ENCODE measurements at places on chromosomes 4 and X. TPM values are rescaled to one million over a fixed set of nuclear protein-coding genes. Genes with fewer than 3 reads are reported as not detected.
A peak's percentile ranks its signal among the peaks of the same experiment; 100 is the strongest.

- no peaks in the 10 kb centered on the region for H3K27me3 ChIP-seq
- no peaks in the 10 kb centered on the region for H3K4me1 ChIP-seq
- DNase-seq: no peak
These were observed 91.9 kb downstream of the GPC4 start for GRCh38 chrX:133323431-133323830.

- DNase-seq: no peak
- no peak overlapping the region for H3K4me3 ChIP-seq
These were observed 30.9 kb upstream of the CCDC110 start for GRCh38 chr4:185502386-185502785.

The MAGEB18 gene
- not detected for total RNA-seq

GRCh38 chr4:101791182-101791558 lies 640 bp downstream of the BANK1 start:
- H3K27me3 ChIP-seq: no peaks in the 10 kb centered on the region
- no peak overlapping the region for H3K27ac ChIP-seq
- no peak for DNase-seq
- peak overlapping the region; percentile 43 for H3K4me3 ChIP-seq

The OPN1MW3 gene
- total RNA-seq: not detected

DNA sequence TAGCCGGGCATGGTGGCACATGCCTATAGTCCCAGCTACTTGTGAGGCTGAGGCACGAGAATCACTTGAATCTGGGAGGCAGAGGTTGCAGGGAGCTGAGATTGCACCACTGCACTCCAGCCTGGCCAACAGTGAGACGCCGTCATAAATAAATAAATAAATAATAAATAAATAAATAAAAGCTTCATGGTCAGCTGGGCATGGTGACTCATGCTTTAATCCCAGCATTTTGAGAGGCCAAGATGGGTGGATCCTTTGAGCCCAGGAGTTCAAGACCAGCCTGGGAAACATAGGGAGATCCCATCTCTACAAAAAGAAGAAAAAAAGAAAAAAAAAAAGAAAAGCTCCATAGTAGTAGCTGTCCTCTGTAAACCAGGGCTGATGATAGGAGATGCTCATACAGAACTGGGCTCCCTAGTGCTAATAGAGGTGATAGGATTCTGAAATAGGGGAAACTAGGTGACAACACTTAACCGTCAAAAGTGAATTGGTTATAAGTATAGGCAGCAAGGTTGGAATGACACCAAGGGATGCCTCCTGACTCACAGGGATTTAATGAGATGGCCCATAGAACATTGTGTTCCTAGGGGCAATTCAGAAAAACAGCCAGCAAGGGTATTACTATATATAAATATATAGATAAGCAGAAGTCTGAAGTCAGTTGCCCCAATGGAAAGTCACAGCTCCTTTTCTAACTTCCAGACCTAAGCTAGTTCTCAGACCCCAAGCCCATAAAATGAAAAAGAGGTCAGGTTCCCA lies 41.8 kb upstream of the ARHGEF6 start:
- no peaks in the 10 kb centered on the region for H3K36me3 ChIP-seq
- no peak overlapping the region for H3K4me3 ChIP-seq
- peaks cover 2% of the 10 kb centered on the region for H3K4me1 ChIP-seq
- no peak overlapping the region for H3K27ac ChIP-seq

DNA sequence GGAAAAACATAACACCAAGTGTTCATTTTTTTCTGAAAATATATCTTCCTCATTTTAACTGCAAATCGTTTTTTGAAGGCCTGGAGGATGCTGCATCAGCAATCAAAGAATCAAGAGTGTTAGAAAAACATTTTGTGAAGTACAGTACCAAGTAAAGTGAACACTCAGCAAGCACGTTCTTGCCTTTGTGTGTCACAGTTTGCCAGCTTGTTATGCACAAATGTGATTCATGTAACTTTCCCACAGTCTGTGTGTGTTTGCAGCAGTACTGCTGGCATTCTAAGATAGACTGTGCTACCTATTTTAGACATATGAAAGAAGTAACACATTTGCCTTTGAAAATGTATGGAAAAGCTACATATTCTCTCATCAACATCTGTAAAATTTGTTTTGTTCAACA lies 1617.7 kb downstream of the RPA4 start:
- no peak overlapping the region for H3K27ac ChIP-seq
- H3K27me3 ChIP-seq: no peaks in the 10 kb centered on the region
- no peaks in the 10 kb centered on the region for H3K36me3 ChIP-seq
- no peak for DNase-seq

DNA sequence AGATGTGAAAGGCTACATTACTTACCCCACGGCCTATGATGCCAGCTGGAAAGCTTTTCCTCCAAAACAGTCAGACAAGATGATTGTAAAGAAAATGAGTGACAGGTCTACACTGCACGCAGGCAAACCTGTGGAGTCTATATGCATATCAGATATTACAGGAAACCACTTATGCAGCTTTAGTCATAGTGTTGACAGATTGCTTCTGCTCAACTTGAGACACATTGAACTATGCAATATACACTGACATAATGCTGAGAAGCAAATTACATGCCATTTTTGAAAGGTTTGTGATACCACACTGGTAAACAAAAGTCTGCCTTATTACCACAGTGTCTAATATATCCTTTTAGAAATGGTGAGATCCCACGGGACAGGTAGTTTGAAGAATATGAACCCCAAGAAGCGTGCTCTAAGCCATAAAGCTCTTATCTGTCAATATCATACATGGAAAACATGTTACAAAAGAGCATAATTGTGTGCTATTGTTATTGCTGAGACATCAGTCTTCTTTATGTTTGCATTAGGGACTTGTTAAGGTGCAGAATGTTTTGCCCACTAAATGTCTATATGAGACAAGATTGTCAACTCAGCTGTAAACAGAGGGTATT lies 1835.8 kb upstream of the TENM3 start:
- H3K27me3 ChIP-seq: no peaks in the 10 kb centered on the region
- H3K4me1 ChIP-seq: no peaks in the 10 kb centered on the region
- no peak overlapping the region for H3K27ac ChIP-seq

DNA sequence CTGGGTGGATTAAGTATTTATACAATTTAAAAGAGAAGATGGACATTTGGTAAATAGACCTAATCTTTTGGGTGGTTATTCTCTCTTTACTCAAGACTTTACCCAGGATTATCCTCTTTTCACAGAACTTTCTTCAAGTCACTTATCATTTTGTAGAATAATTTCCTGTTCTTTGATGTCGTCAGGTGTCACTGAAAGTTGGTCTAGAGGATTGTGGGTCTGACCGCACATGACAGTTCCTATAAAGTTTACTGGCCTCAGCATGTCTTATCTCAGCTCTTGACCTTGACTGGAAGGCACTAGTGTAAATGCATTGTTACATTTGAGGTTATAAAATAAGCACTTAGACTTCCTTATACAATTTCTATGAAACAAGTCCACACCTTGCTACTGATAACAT lies 139.9 kb upstream of the SLC4A4 start:
- no peak overlapping the region for H3K4me3 ChIP-seq
- no peak overlapping the region for H3K27ac ChIP-seq
- no peaks in the 10 kb centered on the region for H3K4me1 ChIP-seq
- no peaks in the 10 kb centered on the region for H3K36me3 ChIP-seq
- DNase-seq: no peak
- H3K27me3 ChIP-seq: no peaks in the 10 kb centered on the region

The FAM53A gene
- 2.8 TPM for total RNA-seq

The MAGEA10 gene
- not detected for total RNA-seq

DNA sequence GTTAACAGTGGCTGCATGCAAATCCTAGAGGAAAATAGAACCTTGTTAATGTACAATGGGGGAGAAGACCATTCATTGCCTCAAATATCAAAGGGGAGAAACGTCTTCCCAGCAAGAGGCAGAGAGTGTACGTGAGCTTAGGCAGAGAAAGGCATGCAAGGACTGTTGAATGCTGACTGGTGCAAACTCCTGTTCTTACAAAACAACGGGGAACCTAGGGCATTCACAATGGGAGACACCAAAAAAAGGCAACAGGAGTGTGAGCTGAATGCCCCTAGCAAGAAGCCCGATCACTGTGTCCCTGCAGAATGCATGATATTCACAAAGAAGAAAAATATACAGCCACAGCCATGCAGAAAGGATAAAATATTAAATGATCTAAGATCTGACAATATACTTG lies 184.9 kb downstream of the NSUN7 start:
- DNase-seq: no peak
- H3K27me3 ChIP-seq: no peaks in the 10 kb centered on the region
- no peak overlapping the region for H3K27ac ChIP-seq
- no peak overlapping the region for H3K4me3 ChIP-seq
- H3K36me3 ChIP-seq: no peaks in the 10 kb centered on the region

- no peaks in the 10 kb centered on the region for H3K4me1 ChIP-seq
- no peak overlapping the region for H3K27ac ChIP-seq
- DNase-seq: no peak
- no peak overlapping the region for H3K4me3 ChIP-seq
- H3K36me3 ChIP-seq: no peaks in the 10 kb centered on the region
- no peaks in the 10 kb centered on the region for H3K27me3 ChIP-seq
These were observed 86.1 kb upstream of the GRXCR1 start for GRCh38 chr4:42806303-42806835.

DNA sequence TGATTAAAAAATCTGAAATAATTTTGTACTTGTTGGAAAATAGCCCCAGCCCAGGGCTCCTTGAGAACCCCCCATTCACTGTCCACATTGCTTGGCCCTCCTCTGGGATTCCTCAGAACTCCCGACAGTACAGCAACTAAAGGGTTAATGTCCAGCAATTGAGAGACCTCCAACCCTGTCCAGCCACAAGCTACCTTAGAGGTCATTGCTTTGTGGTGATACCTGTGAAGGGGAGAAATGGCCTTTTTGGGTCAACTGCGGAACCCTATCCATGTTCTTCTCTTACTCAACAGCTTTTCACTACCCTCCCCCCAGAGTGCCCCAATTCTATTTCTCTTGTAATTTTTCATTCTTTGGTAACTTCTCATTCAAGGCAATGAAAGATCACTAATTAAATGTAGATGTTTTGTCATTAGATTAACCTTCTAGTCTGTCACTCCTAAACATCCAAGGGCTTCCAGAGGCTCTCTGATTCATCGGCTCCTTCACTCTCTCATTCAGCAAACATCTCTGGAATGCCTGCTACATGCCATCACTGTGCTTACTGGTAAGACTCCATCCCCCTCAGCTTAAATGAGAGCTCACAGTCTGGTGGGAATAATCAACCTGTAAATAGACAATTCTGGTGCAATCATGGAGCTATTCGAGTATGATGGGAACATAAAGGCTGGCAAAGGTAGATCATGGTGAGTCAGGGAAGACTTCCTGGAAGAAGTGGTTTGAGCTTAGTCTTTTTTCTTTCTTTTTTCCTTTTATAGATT lies 241.4 kb upstream of the PGRMC2 start:
- H3K4me1 ChIP-seq: peaks cover 3% of the 10 kb centered on the region
- no peaks in the 10 kb centered on the region for H3K27me3 ChIP-seq
- H3K4me3 ChIP-seq: no peak overlapping the region
- DNase-seq: no peak
- no peaks in the 10 kb centered on the region for H3K36me3 ChIP-seq
- H3K27ac ChIP-seq: no peak overlapping the region

The MND1 gene
- total RNA-seq: not detected

DNA sequence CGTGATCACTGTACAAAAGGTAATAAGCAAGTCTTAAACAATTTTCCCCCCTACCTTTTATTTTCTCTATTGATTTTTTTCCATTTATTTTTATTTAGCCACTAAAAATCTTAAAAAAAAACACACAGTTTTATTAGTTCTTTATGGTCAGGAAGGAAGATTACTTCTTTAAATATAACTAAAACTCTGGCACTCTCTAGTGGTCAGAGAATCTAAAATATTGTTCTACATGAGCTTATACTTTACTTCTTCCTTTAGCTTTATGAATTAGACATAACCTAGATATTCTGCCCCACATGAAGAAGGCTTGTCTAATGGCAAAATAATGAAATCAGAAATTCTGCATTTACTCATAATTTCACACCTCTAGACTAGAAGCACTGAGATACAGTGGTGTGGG lies 135.2 kb downstream of the PDE5A start:
- no peaks in the 10 kb centered on the region for H3K36me3 ChIP-seq
- no peaks in the 10 kb centered on the region for H3K27me3 ChIP-seq
- H3K4me3 ChIP-seq: no peak overlapping the region
- H3K27ac ChIP-seq: no peak overlapping the region
- H3K4me1 ChIP-seq: peaks cover 1% of the 10 kb centered on the region

The FAM184B gene
- not detected for total RNA-seq

DNA sequence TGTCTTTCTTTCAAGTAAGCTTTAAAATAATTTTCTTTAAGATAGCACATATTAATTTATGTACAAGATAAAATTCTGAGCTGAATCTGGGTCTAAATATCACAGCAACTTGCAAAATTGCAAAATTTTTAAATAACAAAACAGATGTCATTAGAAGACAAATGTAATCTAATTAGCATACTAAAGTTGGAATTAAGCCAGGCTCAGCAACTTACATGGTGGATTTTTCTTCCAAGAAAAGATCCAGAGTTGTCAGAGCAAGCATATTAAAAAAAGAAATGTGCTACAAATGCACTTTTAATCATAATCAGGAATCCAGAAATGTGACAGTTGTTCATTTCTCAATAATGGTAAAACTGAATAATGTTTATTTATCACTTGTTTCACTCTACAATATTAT lies 906.9 kb upstream of the INTU start:
- H3K4me1 ChIP-seq: no peaks in the 10 kb centered on the region
- H3K27ac ChIP-seq: no peak overlapping the region
- no peaks in the 10 kb centered on the region for H3K36me3 ChIP-seq

DNA sequence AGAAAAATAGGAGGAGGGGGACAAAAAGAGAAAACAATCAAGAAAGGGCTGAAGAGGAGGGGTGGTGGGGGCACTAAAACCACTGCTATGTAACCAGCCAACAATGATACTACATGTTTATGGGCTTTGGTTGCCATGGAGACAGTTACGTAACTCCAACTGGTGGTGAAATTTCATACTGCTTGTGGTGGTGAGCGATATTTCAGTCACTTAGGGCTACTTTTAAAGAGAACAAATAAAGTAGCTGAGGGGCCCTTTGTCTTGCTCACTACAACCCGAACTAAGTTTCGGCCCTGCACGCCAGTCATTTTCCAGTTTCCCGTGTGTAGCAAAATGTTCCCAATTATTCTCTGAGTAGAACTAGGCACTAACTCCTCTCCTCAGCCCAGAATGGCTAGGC lies 275.2 kb upstream of the EDA2R start:
- H3K4me3 ChIP-seq: no peak overlapping the region
- no peak overlapping the region for H3K27ac ChIP-seq
- no peaks in the 10 kb centered on the region for H3K36me3 ChIP-seq
- no peaks in the 10 kb centered on the region for H3K27me3 ChIP-seq
- no peak for DNase-seq
- H3K4me1 ChIP-seq: no peaks in the 10 kb centered on the region

GRCh38 chr4:72077346-72077745 lies 45.5 kb downstream of the NPFFR2 start:
- no peaks in the 10 kb centered on the region for H3K36me3 ChIP-seq
- no peaks in the 10 kb centered on the region for H3K4me1 ChIP-seq
- no peak overlapping the region for H3K4me3 ChIP-seq
- H3K27ac ChIP-seq: no peak overlapping the region

The PLAC8 gene
- 0.40 TPM for total RNA-seq

- no peak overlapping the region for H3K4me3 ChIP-seq
- peaks cover 2% of the 10 kb centered on the region for H3K4me1 ChIP-seq
- no peaks in the 10 kb centered on the region for H3K36me3 ChIP-seq
- peak overlapping the region; percentile 52 for H3K27ac ChIP-seq
- DNase-seq: peak; percentile 53
- no peaks in the 10 kb centered on the region for H3K27me3 ChIP-seq
These were observed 92.3 kb downstream of the REPS2 start for GRCh38 chrX:17038681-17039161.
